Thoracic aorta endothelial cell (primary cell): ENCODE measurements at places on chromosomes 11 and 22. TPM values are rescaled to one million over a fixed set of nuclear protein-coding genes. Genes with fewer than 3 reads are reported as not detected.

The LDLRAD3 gene
- total RNA-seq = 17.7 and 24.8 TPM in 2 replicates

The GPR83 gene
- total RNA-seq = not detected in 2 replicates

The PANX3 gene
- total RNA-seq = not detected in 2 replicates

The ME3 gene
- total RNA-seq = 41.0 and 45.2 TPM in 2 replicates

The MUC6 gene
- total RNA-seq = not detected in 2 replicates

The CRYBB2 gene
- 0.27 TPM in 1 of 2 replicates, not detected in the other for total RNA-seq

The PYGM gene
- 0.22 and 0.27 TPM in 2 replicates for total RNA-seq

The TCN1 gene
- not detected in 2 replicates for total RNA-seq

The DAGLA gene
- total RNA-seq = 1.7 and 2.3 TPM in 2 replicates

The SLC22A25 gene
- total RNA-seq = not detected in 2 replicates

The MRGPRX3 gene
- total RNA-seq = not detected in 2 replicates

The DENND5A gene
- 136 and 138 TPM in 2 replicates for total RNA-seq

The KCNJ1 gene
- under 0.01 TPM in 1 of 2 replicates, not detected in the other for total RNA-seq

The ARHGAP42 gene
- 4.4 and 4.6 TPM in 2 replicates for total RNA-seq

The KDM4E gene
- total RNA-seq = not detected in 2 replicates

The C11orf87 gene
- total RNA-seq = not detected in 2 replicates

The SIK3 gene
- total RNA-seq = 21.0 and 23.1 TPM in 2 replicates

The MUC2 gene
- not detected in 2 replicates for total RNA-seq

The ELFN2 gene
- total RNA-seq = under 0.01 TPM in 2 replicates

The ADAMTS8 gene
- not detected in 2 replicates for total RNA-seq

The OR51E1 gene
- not detected in 2 replicates for total RNA-seq

The F2 gene
- total RNA-seq = not detected in 2 replicates

The MS4A12 gene
- total RNA-seq = not detected in 2 replicates

The FOLR1 gene
- not detected in 2 replicates for total RNA-seq

The MGAT3 gene
- total RNA-seq = not detected in 2 replicates

The TRPT1 gene
- total RNA-seq = 18.2 and 22.8 TPM in 2 replicates

The CECR2 gene
- 0.72 and 4.4 TPM in 2 replicates for total RNA-seq
